ENCODE measurements at places on chromosomes 2 and 18.

DNA sequence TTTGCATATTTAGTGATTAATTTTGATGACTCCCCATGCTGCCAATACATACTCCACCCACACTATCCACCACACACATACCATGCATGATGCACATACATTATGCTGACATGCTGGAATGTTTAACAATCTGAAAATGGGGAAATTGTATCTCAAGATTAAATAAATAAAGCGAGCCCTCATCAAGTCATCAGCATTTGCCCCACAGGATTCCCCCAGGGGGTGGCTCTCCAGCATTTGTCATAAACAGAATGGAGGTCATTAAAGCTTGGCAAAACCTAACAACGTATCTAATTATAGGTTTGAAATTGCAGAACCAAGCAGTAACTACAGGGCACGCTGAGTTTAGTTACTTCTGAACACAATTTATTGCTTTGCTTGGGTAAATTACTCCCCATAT lies 141.2 kb upstream of the TACR1 start:
- DNase-seq: no peak

DNA sequence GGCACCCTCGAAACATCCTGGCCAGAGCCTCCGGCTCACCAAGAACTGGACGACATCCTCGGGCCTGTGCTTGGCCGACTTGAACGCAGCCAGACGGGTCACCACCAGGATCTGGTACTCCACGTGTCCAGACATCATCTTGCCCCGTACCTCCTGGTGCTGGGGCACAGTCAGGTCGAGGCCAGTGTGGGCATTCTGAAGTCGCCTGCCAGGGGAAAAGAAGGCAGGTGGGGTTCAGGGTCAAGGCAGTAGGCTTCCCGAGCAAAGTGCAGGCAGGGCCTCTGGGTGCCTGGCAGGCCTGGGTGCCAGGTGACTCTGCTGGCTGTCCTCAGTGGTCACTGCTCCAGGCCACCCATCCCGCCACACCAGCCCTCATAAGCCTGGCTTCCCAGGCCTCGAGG lies 5.6 kb downstream of the HS1BP3 start:
- no peak for DNase-seq

- no peak for DNase-seq
Measured at GRCh38 chr2:136134126-136134525, 16.2 kb upstream of the CXCR4 start.

GRCh38 chr2:112658839-112659667 lies 13.3 kb downstream of the SLC20A1 start:
- DNase-seq: no peak

DNA sequence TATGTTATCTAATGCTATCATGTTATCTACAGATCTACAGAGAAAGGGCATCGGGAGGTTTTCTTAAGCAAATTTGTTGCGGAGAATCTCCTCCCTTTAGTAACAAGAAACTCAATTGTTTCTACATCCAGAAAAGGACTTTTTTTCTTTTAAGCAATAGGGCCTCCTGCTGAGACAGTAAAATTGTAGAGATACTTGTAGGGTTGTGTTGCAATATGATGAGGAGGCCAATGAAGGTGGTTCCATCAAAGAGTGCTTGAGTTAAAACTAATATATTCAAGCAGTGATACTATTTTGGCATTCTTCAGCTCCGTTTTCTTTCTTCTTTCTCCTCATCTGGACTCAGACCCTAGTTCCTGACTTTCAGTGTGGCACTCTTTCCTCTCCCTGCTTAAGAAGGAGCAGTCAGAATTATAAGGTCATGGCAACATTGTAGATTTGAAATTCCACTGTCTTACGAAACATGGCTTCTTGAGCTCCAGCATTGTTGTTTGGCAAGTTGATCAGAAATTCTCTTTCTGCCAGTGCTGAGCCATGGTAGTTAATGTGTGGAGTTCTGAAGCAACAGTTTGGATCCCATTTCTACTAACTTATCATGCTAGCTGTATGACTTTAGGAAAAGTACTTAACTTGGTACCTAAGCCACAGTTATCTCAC lies 202.0 kb upstream of the SLC14A2 start:
- no peak for DNase-seq

DNA sequence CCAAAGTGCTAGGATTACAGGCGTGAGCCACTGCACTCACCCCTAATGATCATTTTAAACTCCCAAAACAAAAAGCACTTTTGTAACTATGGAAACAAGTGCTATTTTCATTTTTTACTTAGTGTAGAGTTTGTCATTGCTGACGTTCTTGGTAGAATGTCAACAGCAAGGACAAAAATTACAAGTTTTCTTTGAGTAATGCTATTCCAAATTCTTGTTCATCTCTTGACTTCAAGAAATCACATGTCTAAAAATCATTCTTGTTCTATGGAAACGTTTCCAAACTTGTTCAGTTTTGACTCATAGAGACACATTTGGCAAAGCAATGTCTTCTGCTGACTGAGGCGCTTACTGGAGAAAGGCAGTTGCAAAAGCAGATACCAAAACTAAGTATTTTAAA lies 82.6 kb downstream of the MBP start:
- no peak for DNase-seq

- no peak for DNase-seq
Measured at GRCh38 chr2:197938555-197938954, 134.2 kb downstream of the PLCL1 start.

DNA sequence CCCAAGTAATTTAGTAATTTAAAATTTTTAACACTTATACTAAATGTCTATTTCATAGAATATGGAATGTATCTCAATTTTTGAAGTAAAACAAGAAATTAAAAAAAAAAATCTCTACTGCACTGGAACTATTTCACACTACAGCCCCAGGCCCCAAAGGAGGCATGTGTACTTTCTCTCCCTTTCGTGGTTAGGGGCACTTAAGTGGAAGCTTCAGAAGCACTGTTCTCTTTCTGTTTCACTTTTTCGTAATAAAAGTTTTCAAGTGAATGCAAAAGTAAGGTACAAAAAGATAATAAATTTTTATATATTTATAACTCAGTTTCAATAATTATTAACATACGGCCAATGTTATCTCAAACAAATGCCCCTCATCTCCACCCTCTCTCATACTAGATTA lies 123.8 kb upstream of the STON1 start:
- no peak for DNase-seq

DNA sequence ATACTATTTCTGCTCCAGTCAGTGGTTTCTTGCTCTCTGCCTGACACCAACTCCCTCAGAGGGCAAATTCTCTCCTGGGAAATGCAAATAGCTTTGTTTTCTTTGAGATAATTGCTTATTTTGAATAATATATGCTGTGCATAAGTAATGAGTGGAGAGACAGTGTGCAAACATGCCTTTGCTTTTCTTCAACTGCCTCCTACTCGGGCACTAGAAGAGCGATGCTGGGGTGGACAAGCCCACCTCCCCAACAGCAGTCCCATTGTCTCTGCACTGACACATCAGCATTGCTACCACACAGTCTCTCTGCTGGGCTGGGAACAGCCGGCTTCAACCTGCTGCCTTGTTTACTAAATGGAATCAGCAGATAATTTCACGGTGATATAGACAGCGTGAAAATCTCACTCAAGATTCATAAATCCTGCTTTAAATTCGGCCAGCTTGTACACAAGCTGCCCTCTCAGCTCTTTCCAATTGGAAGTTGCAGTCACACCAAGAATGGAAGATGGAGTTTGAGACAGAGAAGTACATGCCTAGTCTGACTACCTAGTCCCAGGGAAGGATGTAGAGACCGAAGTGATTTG lies 694.5 kb downstream of the TDRD15 start:
- no peak for DNase-seq

DNA sequence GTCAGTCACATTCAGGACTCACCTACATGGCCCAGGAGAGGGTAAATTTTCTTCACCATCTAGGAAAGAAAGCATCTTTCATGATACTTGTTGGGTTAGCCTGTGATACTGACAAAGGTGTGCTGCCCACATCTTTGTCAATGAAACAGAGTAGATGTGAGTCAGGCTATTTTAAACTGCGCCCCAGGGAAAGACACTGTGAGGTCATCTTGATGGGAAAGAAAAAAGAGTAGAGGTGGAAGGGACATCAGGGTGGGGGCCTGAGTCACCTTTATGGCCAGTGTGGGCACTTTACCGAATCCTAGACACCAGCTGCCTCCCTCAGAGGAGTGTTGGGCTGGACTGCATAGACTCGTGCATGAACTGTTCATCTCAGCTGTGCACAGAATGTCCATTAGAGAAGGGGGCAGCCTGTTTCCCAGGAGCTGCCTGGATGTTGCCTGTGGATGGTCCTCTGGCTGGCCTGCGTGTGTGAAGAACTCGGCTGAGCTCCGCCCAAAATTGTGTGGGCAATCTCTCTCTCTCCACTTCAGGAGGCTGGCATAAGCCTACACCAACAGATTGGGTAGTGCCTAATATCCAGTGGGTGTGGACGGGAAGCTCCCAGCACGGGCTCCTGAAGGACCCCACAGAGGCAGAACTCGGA lies 278.7 kb upstream of the PXDN start:
- no peak for DNase-seq

DNA sequence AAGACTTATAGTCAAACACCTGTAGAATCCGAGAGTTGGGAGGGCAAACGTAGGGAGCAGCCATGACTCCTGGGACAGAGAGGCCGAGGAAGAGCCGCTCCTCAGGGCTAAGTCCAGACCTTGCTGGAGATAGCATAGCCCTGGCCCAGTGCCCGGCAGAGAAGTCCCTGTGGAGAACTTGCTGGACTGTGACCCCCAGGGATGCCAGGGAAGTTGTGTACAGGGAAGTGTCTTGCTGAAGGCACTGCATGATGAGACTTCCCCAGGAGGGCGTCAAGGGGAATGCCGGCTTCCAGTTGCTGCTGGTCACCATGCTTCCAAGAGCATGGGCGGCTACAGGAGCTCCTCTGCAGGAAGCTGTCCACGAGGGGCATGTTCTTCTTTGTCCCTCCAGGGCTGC lies 8.6 kb upstream of the CNDP1 start:
- DNase-seq: no peak

DNA sequence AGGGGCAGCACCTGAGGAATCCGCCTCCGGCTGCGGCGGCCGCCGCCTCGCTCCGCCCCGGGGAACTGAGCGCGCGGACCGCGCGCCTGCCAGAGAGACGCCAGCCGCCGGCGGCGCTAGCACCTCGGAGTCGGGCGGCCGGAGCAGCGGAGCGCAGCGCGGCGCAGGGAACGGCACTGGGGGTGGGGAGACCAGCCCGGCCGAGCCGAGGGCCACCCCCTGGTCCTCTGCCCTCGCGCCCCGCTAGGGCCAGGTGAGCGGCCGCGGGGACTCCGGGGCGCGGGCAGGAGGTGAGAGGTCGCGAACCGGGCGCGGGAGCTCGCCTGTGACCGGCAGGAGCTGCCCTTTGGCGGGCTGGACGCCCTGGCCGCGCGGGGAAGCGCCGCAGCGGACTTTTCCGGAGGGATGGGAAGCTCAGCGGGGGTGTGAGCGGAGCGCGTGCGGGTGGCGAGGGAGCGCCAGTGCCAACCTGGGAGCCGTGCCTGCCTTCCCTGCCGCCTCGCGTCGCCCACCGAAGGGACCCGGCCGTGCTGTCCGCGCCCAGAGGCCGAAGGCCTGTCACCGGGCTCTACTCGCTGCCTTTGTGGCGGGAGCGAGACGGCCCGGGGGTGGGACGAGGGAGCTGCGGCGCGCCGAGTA lies at the start of gene GREB1L:
TSS of gene GREB1L (plus strand) at position 92 of the 639 bp plus-strand sequence. CDS start 141,287 bp downstream, outside the sequence.
- DNase-seq: peak; percentile 14

DNA sequence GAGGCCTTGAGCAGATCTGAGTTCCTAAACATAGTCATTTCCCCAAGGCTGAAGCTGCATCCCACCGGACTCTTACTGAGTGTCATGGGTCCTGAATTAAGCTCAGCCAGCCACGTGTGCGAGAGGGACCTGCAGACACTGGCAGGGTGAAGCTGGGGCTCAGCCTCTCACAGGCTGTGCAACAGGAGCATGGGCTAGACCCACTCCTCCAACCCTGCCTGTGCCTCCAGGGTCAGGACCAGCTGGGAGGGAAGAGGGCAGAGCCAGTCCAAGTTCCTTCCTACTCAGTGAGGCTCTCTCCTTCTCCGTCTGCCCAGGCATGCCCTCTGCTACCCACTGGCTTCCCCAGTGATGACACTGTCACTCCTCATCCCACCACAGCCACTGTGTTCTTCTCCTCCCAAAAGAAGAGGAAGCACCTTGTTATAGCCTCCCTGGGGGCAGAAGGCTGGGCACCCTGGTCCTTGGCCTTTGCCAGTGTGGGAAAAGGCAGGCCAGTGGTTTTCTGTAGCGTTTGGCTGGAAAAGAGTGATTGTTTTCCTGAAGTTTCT lies 78.9 kb downstream of the KCNF1 start:
- DNase-seq: no peak

GRCh38 chr2:194619366-194619765 lies 1037.7 kb upstream of the SLC39A10 start:
- no peak for DNase-seq

All from NCI-H1694 treated with DMSO at 0.1 percent for 48 hours (cell line).